ENCODE measurements at places on chromosomes 1 and 21.

DNA sequence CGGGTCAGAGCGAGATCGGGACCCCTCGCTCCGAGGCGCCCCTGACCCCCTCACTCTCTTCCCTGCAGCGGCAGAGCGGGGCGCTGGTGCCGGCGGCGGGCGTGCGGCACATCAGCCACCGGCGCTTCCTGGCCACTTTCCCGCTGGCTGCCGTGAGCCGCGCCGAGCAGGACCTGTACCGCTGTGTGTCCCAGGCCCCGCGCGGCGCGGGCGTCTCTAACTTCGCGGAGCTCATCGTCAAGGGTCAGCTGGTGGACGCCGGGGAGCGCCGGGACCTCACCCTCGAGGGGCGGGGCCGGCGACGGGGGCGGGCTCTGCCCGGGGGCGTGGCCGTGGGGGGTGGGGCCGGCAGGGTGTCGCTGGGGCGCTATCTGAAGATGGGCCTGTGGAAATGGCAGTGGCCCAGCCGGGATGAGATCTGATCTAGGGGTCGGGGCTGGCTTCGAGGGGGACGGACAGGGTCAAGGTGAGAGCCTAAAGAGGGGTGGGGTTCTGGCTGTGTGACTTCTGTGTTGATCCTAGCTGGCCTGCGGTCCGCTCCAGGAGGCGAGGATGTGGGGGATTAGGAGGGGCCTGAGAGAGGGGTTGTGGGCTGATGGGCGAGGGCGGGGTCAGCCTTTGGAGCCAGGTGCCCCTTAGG, 23.6 kb downstream of the PTPRU start:
- no peak for DNase-seq

GRCh38 chr1:74857676-74858075, 124.7 kb downstream of the TYW3 start:
- no peak for DNase-seq

GRCh38 chr1:206419250-206419649, 51.0 kb upstream of the IKBKE start:
- DNase-seq = no peak

DNA sequence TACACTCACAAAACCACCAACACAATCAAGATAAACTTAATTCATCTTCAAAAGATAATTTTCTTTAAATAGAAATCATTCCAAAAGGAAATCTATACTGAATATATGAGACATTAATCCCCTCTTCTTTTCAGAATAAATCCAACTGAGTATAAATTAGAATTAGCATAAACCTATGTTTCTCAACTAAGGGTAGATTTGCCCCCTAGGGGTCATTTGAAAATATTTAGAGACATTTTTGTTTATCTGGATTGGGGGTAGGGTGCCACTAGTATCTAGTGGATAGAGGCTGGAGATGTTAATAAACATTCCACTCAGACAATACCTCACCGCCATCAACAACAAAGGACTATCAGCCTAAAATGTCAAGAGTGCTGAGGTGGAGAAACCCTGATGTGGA, 6.5 kb upstream of the TNFSF4 start:
- DNase-seq = no peak

DNA sequence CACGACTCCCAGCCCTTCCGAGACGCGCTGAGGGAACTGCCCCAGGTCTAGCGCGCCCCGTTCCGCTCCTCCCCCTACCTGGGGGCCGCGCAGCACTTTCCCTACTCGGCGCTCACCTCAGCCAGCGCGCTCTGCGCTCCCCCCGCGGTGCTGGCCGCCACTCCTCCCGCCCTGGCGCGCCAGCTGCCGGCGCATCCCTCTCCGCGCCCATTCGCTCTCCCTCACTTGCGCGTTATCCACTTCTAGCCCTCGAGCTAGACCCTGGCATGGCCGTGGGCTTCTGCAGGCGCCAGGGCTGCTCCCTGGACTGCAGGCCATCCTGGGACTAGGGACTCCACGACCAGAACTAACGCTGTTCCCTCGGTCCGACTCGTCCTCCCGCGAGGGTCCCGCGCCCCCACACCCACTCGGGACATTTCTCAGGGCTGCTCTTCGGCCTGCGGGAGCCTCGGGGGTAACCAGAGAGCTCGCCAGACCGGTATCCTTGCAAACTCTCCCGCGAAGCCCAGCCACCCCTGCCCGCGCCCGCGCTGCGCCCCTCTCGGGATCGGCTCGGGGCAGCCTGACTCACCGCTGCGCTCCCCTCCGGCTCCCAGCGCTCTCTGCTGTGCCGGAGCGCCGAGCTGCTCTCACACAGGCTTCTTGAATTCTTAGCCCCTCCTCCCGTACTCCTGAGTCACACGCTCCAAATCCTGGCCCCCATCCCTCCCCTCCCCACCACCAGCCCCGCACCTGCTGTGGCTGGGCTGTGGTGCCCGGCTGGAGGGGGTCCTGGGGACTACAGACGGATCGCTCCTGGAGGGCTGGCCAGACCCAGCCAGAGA, at the start of gene NGF:
NGF (minus strand) TSS at position 617 of the 824 bp plus-strand sequence. CDS start 51,454 bp downstream, outside the sequence.
- DNase-seq = no peak

GRCh38 chr1:2596530-2597333, 10.2 kb downstream of the PRXL2B start:
- no peak for DNase-seq

DNA sequence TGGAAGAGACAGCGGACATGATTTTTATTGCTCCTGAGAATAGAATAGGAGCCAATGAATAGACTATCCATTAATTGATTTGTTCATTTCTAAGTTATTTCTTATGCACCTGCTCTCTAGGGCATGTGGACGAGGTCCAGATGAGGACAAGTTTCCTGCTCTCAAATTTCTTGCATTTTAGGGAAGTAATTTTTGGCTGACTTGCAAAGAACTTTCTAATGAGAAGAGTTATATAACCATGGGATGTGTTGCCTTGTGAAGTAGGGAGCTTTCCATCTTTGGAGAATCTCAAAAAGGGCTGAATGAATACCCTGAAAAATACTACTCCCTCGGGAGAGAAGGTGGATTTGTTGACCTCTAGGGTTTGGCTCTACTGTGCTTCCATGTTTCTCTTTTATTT, 243.0 kb downstream of the KIF26B start:
- no peak for DNase-seq

DNA sequence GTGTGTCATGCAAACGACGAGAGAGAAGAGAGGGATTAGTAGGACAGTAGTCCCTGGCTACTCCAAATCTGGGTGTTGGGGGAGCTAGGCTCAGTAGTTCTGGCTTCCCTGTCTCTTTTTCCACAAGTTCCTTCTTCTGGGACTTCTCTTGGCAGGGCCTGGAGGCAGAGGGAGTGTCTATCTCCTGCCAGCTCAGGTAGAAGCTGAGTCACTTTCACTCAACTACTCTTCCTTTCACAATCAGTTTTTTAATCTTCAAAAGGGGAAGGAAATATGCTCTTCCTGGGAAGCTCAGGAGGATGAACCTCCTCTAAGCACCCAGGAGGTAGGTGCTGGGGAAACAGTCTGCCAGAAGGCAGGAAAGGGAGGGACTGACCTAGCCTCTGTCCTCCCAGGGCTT, 35.2 kb upstream of the MAGOH start:
- DNase-seq = no peak

DNA sequence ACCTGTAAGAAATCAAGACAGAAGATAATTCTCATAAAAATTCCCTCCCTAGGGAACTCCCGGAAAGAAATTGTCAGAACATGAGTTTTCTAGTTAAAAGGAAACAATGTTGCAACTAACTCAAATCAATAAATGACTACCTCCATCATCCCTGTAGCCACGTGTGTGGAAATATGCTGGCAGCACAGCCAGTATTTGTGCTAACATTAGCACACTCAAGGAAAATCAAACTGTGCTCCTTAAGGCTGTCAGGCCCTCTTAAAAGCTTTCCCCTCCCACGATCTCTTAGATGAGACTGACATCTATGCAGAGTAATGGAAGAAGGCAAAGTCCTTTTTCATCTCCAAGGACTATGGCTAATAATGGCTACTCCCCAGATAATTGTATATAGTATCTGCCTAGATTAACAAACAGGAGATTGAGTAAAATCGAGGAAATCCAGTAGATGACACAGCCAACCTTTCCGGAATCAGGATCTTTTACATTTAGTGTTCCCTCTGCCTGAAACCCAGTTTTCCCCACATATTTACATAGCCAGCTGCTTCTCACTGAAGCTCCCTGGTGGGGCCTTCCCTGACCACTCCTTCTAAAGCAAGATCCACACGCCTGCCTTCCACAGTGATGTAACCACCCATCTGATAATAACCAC, 50.9 kb upstream of the NR5A2 start:
- DNase-seq = peak; percentile 21

GRCh38 chr1:198978523-198978922, 339.7 kb downstream of the PTPRC start:
- DNase-seq = peak; percentile 85

DNA sequence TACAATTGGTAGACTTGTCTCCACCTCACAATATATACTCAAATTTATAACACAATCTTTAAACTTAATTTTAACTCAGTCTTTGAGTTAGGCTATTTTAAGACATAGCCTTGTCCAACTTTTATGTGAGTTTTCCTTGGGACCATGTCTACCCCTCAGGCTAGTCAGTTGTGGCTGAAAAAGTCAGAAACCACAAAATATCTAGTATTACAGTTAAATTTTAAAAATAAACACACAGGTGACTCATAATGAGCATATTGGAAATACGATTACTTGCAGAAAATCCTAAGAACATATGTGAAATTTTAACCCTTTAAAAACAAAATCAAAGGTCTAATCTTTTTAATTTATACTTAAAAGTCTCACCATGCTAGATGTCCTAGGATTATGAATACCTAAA, 4.8 kb upstream of the ASB17 start:
- DNase-seq = no peak

DNA sequence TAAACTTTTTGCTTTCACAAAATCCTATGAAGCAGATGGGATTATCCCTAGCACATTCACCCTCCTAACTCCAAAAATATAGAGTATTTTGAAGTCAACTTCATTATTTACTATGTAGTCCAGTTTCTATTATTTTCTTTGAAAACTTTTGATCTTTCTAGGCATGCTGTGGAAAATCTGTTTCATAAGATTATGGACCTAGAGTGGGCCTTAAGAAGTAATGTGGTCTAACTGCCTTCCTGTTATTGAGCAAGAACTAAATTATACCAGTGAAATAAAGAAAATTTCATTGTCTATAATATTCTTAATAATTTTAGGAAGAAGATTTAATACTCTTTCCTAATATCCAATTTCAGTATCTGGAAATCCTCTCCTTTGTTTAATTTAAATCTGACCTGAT, 58.1 kb downstream of the PRKACB start:
- DNase-seq = no peak
